ENCODE measurements at places on chromosomes 16 and 17.

GRCh38 chr17:49952209-49952911, 16.6 kb upstream of the DLX4 start:
- DNase-seq: peak; percentile 63

GRCh38 chr17:3043737-3044365, 19.6 kb downstream of the OR1D5 start:
- no peak for DNase-seq

DNA sequence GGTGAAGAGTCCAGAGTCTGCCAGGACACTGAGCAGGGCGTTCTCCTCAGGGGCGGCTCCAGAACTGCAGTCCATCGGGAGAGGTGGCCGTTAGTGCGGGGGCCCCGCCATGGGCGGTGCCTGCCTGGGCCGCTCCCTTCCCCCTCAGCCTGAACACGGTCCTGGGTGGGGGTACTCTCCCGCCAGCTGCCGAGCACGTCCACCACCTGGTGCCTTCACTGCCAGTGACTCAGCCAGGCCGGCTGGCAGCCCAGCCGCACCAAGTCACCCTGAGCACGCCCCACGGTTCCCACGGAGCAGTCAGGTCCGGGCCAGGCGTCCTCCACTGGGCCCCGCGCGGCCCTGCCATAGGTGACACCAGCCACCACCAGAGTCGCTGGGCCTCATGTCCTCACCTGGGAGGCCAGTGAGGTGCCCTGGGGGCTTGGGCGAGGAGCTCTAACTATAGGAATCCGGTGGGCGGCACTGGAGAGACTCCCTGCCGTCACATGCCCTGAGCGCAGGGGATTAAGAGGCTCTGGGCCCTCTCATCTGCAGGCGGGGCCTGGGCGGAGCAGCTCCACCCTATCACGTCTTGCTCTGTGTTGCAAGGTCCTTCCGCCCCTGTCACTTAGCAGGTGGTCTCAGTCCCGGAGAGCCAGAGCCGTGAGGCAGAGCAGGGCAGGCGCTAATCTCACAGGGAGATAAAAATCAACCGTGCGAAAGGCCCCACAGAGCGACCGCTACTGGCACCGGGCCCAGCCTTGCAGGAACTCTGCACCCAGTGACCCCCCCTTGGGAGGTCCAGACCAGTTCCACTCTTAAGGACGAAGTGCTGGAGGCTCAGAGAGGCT, 14.3 kb downstream of the PIEZO1 start:
- no peak for DNase-seq

GRCh38 chr17:49784636-49785035, 3.8 kb upstream of the KAT7 start:
- no peak for DNase-seq

Data from T-helper 1 cell (primary cell).